ENCODE measurements at places on chromosomes 2 and 18.
A peak's percentile ranks its signal among the peaks of the same experiment; 100 is the strongest.

- DNase-seq, result no peak
These were observed 89.2 kb downstream of the FAM124B start for GRCh38 chr2:224312741-224313140.

- DNase-seq, result no peak
These were observed 114.0 kb upstream of the GLS start for GRCh38 chr2:190766595-190766994.

GRCh38 chr2:161625314-161625919, 1.2 kb downstream of the SLC4A10 start:
- DNase-seq, result peak; percentile 5

DNA sequence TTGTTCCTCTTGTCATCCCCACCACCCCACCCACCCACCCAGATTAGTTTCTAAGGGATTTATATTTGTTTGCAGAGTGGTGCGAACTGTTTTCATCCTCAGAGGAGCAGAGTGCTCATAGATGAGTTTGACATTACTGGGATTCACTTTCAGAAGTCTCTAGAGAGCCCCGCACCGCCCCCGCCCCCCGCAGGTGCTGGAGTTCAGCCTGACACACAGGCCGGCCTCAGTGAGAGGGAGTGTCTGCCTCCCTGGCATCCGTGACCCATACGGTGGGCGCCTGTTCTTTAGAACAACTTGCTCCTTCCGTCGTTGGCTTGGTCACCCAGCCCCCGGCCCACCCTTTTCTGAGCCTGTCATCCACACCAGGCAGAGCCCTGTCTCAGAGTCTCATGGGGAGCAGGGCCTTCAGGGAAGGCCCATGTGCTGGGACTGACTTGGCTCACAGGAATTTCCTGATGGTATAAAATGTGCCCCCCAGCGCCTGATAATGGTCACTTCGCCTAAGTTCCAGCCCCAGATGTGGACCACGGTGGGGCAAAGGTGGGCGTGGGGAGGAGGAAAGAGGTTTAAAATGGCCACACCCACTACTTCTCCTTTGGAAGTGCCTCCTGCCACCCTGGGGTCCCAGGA, 44.3 kb downstream of the HPCAL1 start:
- DNase-seq, result peak; percentile 59

GRCh38 chr18:77865853-77866252, 616.2 kb downstream of the GALR1 start:
- no peak for DNase-seq

DNA sequence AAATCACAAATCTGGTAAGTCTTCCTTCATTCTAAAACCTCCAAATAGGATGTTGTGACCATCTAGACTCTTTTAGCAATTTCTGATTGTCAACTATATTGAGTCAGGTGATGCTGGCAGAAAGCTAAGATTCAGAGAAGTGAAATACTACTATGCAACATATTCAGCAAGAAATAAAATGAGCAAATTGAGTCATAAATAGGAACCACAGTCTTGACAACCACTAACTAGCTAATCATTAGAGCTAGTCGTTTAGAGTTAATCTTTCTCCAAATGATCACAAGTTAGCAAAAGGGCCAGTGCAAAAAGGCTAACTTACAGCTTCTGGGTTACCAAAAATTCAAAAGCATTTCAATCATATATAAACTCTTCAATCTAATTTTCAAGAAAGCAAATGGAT, 54.5 kb downstream of the ROCK1 start:
- DNase-seq, result no peak

- DNase-seq, result no peak
These were observed 134.9 kb upstream of the REV1 start for GRCh38 chr2:99624677-99625076.

- DNase-seq, result no peak
These were observed 395.6 kb upstream of the TRIB2 start for GRCh38 chr2:12320991-12321641.

- no peak for DNase-seq
These were observed 117.3 kb upstream of the MSTN start for GRCh38 chr2:190179754-190180312.

GRCh38 chr2:145572238-145572637, 1052.3 kb upstream of the ZEB2 start:
- no peak for DNase-seq

DNA sequence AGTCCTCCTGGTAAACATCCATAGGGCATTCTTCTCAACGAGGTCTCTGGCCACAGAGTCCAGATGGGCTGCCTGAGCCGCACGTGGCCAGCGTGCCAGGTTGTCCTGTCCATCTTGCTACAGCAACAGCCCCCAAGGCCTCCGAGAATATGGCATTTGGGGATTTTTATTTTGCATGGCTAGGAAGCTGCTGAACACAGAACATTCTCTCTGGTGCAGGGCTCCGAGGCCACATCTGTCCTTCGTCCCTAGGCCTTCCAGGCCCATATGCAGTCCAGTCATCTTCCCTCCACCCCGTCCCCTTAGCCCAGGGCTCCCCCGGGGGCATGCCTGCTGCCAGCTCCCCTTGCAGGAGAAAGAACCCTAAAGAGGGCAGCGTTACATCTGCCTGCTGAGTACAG, 2.3 kb downstream of the HDAC4 start:
- DNase-seq, result no peak

DNA sequence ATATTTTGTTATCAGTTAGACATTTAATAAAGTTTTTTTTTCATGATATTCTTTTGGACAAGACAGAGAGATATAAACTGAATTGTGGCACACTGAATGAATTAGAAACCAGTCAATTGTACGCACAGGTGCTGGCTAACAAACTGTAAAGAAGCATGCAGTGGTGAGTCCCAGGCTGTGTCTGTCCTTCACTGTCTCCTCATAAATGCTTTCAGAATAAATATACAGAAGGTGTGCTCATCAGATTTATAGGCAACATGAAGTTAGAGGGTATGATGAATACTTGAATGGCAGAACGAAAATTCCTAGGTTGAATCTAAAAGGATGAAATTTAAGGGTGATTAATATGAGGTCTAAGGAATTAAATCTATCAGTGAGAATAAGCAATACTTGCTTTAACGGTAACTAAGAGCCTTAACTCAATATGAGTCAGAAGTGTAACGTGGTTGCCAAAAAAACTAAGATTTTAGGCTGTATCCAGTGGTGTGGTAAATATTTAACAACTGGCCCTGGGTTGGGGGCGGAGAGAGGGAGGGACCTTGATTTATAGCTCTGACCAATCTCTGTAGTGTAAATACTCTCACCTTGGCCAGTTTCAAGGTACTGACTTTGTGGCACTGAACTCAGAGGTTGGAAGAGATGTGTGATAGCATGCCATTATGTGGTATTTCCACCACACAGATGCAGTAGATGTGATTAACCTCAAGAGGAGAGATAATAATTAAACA, 41.9 kb upstream of the AAK1 start:
- DNase-seq, result peak; percentile 58

DNA sequence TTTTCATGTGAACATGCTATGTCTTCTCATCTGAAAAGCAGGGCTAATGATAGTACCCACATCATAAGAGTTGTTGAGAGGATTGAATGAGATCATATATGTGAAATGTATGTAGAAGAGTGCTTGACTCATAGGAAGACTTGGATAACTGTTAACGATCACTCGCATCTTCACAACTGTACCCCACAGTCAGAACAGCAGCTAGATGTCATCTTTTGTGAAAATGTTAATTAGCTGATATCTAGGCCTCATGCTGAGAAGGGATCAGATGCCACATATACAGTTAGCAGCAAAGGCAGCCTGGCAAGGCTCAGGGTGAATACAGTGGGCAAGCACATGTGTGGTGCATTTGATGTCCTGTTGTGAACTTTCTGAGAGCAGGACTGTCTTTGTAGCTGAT, 24.2 kb downstream of the MAP3K20 start:
- DNase-seq, result no peak

GRCh38 chr2:50752237-50752636, 279.7 kb downstream of the NRXN1 start:
- no peak for DNase-seq

- peak; percentile 31 for DNase-seq
These were observed 548 bp upstream of the FBLN7 start for GRCh38 chr2:112137516-112138158.

DNA sequence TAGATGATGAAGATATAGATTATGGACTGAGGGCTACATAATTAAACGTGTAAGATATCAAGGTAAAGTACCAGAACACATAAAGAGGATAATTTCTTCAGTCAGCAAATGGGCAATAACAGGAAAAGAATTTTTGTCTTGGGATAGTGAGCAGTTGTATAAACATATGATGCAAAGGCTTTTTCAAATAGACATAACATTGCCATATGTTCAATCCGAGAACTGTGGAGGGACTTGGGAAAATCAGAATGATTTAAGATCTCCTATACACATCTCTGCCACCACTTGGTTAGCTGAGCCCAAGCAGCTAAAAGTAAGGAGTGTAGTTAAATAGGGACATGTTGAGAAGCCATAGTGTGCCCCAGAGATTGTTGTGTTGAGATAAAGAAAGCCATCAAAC, 287.6 kb upstream of the ZNF521 start:
- DNase-seq, result no peak

DNA sequence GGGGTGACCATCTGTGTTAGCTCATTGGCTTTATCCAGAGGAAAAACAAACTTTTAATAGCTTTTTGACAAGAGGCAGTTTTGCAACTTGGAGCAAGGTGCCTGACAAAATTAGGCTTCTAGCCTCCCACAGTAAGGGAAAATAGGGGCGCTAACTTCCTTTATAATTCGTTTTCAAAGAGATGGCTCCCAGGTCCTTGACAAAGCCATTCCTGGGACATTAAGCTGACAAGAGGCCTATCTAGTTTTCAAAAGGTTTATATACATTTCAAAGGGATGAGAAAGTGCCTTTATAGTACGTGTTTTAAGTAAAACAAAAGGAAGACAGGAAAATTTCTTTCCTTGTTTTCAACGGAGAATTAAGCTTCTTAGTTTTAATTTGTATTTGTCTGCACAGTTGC, 159.4 kb upstream of the GCFC2 start:
- no peak for DNase-seq

DNA sequence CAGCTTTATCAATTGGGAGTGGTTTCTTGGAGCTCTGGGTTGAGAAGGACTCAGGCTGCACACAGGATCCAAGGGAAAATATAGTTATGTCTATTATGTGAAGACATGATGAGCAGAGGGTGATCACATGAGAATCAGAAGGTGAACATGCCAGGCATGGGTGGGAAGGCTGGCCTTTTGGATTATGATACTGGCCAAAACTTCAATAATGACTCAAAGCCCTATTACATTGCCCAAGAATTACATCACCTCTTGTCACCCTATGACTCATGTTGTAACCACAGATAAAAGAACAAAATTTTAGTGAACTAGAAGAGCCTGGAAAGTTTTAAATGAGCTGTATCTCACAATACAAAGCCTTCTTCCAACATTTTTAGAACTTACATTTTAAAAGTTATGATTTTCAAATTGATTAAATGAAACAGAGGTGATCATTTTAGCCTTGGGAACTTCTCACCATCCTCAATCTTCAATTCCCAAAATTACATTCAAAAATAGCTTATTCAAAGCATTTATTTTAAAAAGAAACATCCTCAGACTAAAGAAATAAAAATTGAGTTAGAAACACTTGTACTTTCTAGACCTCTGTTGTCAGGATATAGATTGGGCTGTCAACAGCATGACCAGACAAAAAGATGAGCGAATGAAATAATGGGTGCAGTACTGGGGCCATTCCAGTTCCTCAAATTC, 428.3 kb downstream of the MBD2 start:
- peak; percentile 6 for DNase-seq

DNA sequence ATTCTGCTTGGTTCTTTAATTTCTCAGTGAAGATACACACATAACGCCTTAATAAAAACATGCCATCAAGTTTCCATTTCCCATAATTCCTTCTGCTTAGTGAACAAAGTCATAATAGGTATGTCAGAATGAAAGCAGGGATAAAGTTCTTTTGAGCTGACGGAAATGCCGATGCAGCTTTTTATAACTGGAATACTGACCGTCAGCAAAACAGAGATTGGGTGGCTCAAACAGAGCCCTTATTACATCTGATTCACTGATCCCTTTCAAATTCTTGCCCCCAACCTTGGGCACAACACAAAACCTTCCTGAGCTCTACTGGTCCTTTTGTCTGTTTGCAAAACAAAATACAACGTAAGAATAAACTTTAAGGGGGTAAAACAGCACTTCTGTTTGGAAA, 140.4 kb downstream of the CDH2 start:
- no peak for DNase-seq

DNA sequence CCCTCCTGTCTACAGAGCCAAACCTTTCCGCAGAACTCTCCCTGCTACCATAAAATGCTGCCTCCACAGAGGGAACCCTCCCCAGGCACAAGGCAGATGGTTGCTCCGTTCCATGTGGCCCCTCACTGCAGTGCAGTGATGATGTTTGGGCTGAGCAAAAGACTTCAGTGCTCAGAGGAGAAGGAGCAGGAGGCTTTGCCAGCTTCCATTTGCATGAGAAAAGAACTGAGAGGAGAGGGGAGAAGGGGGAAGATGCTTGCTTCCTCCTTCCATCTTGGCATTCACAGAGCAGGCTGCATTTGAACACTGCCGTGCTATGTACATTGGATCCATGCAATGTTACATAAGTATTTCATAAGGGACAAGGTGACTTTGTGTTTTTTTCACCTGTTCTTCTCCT, 46.6 kb upstream of the TMEM200C start:
- DNase-seq, result no peak

GRCh38 chr2:166614503-166614902, 120.5 kb upstream of the SCN7A start:
- no peak for DNase-seq

DNA sequence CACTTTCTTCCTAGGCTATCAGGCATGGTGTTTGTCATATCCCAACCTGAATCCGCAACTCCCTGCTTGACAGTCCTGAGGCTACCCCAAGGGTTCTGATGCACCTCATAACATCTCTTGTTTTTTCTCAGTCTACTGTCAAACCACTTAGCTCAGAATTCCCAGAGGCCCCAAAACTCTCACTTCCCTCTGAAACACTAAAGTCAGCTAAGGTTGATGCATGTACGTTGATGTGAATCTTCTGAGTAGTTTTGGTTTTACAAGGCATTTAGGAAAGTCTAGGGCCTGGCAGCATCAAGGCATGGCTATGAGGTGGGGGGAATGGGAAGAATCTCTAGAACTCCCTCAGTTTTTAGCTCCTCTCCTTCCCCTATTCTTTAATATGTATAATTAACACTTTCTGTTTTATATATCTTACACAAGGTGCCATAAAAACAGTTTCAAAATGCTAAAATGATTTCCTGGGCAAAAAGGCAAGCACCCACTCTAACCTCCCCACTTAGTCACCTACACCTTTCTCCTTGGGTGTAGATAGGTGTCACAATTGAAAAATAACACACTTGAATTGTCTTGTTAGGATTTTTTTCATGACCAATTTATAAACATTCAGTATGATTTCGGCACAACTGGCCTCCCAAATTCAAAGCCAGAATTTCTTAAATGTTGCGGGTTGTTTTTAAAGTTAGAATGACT, 71.4 kb upstream of the TANK start:
- no peak for DNase-seq

- DNase-seq, result no peak
These were observed 62.9 kb downstream of the COL6A3 start for GRCh38 chr2:237351046-237351445.

GRCh38 chr2:58906081-58906645, 665.0 kb upstream of the FANCL start:
- no peak for DNase-seq

- no peak for DNase-seq
These were observed 54.2 kb downstream of the KCNG2 start for GRCh38 chr18:79851950-79852349.
